ENCODE measurements at places on chromosomes 12 and 14.
A peak's percentile ranks its signal among the peaks of the same experiment; 100 is the strongest.

DNA sequence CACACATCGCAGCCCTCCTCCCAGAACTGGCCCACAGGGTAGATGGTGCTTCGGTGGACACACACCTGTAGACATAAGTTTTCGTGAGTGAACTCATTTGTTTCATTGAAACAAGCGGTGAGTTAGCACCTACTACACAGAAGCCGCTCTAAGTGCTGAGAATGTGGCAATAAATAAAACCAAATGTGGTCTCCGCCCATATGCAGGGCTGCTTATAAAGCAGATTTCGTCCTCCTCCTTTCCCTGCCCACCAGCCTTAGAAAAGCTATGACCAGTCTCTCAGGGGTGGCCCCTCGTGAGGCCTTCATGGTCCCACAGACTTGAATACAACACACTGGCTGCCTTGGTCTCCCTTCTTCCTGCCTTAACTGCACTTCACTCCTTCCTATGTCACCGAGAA is 31.1 kb upstream of the ANO2 start:
- no peak for DNase-seq

DNA sequence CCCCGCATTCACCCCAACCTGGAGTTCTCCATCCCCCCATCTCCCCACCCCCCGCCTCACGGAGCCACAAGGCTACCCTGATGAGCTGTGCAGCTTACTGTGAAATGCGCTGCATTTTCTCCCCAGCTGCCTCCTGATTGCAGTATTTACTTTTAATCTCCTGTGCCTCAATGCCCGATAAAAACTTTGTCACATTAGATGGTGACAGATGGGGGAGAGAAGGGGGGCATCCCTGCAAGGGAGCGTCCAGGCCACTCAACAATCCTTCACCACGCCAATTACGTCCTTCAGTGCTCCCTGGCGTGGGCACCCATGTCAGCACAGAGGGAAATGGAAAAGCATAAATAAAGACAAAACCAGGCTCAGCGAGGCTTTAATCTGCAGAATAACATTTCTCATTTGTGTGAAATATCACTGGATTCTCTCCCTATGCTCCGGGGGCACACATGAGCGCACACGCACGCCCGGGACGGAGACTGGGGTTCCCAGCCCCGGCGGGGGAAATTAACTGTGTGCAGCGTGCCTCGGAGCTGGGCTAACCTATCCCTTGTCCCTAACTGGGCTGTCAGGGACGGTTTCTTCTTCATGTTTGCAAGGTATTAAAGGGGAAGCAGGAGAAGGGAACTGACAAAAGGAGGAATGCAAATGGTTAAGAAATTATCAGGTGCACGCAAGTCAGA is 186.7 kb upstream of the VASH1 start:
- DNase-seq, result no peak

DNA sequence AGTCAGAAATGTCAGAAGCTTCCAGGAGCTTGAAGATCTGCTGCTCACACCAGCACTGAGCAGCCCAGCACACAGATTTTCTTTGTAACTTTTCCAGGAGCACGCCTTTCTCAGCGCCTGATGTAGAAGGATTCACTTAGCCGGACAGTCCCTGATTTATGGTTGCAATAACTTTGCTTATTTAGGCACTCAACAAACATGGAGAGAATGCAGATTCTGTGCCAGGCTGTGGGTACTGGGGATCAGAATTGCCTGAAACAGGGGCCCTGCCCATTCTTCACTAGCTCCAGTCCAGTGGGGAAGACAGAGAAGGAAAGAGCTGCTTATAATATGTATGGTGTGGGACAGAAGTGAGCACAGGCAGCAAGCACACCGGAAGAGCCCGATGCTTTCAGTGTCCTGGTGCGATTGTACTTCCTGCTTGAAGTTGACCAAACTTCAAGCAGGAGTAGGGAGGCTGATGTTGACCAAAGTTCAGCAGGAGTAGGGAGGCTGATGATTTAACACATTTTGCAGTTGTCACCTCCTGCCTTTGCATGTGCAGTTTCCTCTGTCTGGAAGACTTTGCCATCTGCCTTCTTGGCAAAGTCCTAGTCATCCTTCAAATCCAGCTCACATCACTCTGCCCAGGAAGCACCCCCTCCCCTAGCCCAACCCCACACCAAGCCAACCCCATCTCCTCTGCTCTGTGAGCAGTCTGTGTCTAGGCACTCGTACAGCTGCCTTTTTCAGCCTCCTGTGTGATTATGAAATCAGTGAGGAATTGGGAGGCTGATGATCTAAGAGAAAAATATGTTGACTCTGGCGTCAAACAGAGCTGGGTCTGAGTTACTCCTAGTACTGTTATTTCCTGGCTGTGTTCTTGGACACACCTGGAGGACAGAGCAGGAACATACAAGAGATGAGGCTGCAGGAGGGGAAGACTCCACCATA is 12.0 kb upstream of the PRIMA1 start:
- DNase-seq, result no peak

- no peak for DNase-seq
Measured at GRCh38 chr14:99574099-99574880, 29.7 kb downstream of the CCDC85C start.

- DNase-seq, result no peak
Measured at GRCh38 chr12:46212108-46212982, 56.5 kb downstream of the SLC38A1 start.

- DNase-seq, result peak; percentile 47
Measured at GRCh38 chr14:69574263-69574953, at the start of gene CCDC177. Gene CCDC177 (minus strand): TSS chr14:69574871. CDS start chr14:69573622, 1,249 bp downstream.

DNA sequence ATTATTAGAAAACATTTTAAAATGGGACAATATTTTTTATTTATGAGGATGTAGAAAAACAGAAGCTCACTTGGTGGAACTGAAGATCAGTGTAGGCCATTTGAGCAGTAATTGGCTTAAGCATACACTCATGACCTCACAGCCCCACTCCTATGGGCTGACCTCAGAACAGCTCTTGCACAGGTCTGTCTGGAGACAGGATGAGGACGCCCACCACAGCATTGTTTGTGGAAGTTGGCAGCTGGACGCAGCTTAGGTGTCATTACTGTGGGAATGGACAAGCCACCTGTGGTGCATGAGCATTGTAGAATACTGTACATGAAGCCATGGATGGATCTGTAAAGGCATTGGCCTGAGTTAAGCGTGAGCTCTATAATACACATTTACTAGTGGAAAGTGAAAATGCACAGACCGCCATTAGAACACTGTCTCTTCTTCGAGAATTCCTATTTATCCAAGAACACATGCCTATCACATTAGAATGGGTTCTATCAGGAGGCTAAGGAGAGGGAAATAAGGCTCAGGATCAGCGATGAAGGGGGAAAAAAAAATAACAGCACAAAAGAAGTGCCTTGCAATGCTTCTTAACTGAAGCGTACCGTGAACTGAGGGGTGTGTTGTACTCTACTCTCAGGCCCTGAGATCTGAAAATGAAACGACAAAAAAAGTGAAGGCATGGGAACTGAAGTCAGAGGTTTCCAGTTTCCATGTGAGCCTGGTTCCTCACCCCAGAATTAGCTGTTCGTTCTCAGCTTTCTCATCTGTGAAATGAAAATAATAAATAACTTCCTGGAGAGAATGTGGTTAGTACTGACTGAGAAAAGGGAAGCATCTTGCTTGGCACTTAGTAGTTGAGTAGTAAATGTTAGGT is 33.6 kb downstream of the KCNA1 start:
- DNase-seq, result no peak

- no peak for DNase-seq
Measured at GRCh38 chr14:59591641-59592370, 15.2 kb upstream of the CCDC175 start.

DNA sequence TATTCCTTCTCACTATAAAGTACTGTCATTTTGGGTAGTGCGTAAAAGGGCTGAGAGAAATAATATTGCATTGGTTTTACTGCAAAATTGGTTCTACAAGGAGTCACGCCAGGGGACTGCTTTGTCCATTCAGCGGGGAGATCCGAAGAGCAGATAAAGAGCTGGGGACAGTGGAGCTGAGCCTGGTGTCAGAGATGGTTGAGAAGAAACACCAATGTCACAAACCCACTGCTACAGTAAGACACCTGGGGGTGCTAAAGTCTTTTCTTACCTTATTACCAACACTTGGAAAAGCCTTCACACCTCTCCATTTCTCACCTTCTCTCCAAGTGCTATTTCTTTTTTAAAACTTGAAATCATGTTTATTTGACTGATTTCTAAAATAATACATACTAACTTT is 14.1 kb downstream of the IL31 start:
- DNase-seq, result no peak

GRCh38 chr12:52063981-52064649 is 5.7 kb upstream of the ATG101 start:
- DNase-seq, result no peak

DNA sequence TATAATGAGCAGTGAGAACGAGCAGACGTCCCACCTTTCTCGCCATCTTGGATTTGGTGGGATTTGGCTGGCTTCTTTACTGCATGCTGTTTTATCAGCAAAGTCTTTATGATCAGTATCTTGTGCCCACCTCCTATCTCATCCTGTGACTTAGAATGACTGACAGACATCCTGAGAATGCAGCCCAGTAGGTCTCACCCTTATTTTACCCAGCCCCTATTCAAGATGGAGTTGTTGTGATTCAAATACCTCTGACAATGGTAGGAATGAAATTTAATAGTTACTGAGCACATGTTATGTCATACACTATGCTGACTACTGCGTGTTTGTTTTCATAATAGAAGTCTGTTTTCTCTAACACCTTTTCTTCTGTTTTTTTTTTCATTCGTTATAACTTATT is 1.9 kb downstream of the TMTC3 start:
- no peak for DNase-seq

DNA sequence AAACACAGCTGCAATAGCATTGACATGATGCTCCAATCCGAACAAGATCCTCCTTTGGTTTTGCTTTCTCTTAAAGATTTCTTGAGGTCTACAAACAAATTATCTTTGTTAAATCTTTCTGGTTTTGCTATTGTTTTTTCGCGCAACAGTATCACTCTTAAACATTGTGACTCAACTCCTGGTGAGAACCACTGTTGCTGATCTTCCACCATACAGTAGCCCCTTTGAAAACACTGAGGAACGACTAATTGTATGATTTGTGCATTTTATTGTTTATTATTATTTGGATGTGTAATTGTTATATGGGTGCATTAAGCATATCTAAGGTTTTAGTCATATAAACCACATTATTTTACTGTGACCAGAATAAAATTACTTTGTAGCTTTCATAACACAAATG is 282.8 kb downstream of the EGLN3 start:
- DNase-seq, result no peak

- DNase-seq, result no peak
Measured at GRCh38 chr12:106425061-106425702, 67.6 kb downstream of the POLR3B start.

GRCh38 chr12:113722747-113723146 is 243.4 kb downstream of the RBM19 start:
- DNase-seq, result no peak

GRCh38 chr14:91858536-91859275 is 8.6 kb downstream of the TC2N start:
- DNase-seq, result no peak

- no peak for DNase-seq
Measured at GRCh38 chr12:47987411-47988072, 16.7 kb downstream of the COL2A1 start.

- no peak for DNase-seq
Measured at GRCh38 chr14:71180397-71180796, 273.1 kb downstream of the PCNX1 start.

- DNase-seq, result no peak
Measured at GRCh38 chr14:65910108-65910786, 497.7 kb downstream of the FUT8 start.

DNA sequence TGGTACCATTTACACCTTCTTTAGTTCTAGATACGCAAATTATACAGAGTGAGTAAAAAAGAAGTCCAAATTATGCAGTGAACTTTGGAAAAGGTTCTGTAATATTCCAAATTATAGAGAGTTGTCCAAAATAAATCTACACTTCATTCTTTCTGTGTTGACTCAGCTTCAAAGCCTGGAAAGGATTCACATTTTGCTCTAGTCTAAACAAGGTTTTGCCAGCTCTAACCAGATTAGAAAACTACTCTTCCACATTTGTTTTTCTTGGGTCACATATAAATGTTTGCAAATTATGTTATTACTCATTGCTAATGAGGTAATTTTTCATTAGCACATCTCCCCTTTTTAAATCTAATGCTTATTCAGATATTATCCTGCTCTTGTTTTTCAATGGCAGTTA is 1562.4 kb upstream of the SEL1L start:
- no peak for DNase-seq

- no peak for DNase-seq
Measured at GRCh38 chr12:54368025-54368708, 3.9 kb upstream of the GPR84 start.

DNA sequence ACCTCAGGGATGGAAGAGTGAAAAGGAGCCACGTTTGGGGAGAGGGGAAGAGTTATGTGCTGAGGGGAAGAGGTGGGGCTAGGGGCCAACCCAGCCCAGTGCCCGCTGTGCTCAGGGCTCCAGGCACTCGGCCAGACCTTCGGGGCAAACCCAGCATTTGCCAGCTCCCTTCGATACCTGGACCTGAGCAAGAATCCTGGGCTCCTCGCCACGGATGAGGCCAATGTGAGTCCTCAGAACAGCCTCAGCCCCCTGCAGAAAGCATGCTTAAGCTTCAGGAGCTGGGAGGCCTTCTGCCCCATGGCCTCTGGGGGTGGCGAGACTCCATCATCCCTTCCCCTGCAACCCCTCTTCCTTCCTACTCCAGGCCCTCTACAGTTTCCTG is 5.0 kb downstream of the CARMIL3 start:
- DNase-seq, result no peak

DNA sequence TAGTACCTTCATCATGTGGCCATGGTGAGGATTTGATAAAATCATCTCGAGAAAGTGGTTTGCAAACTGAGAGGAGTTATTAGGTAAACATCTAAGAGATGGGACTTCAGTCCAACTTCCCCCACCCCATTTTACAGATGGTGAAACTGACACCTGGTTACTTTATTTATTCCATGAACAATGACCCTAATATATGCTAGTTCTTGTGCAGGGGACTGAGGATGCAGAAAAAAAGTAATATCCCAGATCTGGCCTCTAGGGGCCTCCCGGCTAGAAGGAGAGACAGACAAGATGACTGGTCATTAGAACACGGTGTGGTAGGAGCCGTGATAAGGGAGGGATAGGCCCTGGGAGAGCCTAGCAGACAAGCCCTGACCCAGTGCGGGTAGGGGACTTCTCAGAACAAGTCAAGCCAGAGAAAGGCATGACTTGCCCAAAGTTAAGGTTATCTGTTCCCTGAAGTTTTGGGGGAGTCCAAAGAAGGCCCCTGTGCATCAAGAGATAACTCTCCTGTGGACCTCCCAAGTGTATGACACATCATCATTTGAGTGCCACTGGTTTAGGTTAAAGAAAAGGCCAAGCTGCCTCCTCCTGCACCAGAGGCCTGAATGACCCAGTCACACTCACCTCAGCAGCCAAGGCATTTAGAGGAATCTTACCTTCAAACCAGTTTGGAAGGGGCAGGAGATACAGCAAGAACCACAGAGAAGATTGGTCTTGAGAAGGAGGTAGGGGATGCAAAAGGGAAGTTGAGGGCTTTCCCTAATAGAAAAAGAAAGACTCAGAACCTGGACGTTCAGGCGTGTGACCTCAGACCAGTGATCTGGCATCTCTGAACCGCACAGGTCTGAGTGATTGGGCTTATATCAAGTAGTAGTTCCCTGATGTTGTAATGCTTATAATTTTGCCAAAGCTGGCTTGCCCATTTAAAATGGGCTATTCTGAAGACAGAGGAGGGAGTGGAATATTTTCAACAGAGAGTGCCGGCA is 1.6 kb downstream of the CMKLR1 start:
- DNase-seq, result no peak

- DNase-seq, result no peak
Measured at GRCh38 chr14:73397810-73398209, 60.5 kb downstream of the NUMB start.

All from stimulated activated CD8-positive, alpha-beta memory T cell treated with anti-CD3 and anti-CD28 coated beads, Interleukin-7, amount 100 ng/mL, for 1 hour (primary cell).